ENCODE measurements at places on chromosomes 3 and 15. TPM values are rescaled to one million over a fixed set of nuclear protein-coding genes. Genes with fewer than 3 reads are reported as not detected.

DNA sequence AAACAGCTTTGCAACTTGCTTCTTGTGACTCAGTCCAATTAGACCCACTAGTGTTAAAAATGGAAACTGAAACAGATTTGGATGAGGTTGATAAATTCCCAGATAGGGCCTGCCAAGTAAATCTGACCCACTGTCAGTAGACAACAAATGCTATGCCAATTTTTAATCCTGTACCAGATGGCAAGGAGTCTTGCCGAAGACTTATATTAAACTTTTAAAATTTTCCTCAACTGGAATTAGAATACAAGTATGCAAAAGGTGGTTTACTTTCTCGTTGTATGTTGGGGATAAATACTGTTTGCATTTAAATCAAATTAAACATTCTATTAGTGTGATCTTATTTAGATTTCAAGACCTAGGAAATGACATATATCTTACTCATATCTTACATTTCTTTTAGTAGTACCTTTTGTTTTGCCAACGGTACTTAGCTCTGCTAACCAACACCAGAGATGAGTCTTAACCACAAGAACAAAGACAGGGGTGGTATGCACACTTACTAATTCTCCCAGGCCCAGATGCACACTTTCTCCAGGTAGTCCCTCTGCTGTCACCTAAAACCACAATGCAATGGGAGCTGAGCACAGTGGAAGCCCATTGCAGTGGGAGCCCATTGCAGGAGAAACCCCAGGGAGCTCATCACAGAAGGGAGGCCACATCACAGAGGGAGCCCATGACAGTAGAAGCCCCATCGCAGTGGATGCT lies 77.8 kb downstream of the WWTR1 start:
- no peak for DNase-seq

DNA sequence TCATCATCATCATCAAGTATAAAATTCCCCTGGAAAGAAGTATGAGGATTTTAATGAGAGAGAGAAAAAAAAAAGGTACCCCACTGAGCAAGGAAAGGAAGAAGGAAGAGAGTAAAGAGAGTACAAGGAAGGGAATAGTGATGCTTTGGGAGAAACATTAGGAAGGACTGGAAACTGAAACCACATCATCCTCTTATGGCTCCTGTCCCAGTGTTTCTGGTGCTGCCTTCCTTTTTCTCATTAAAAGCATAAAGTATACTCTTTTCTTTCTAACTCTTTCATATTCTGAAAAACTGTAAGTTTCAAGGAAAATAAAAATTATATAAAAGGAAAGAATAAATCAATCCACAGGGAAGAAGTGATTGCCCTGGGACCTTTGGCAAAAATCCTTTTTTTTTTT lies 616.4 kb upstream of the CBLB start:
- DNase-seq: no peak

GRCh38 chr3:128603811-128604775 lies 46.5 kb downstream of the RPN1 start:
- DNase-seq: no peak

DNA sequence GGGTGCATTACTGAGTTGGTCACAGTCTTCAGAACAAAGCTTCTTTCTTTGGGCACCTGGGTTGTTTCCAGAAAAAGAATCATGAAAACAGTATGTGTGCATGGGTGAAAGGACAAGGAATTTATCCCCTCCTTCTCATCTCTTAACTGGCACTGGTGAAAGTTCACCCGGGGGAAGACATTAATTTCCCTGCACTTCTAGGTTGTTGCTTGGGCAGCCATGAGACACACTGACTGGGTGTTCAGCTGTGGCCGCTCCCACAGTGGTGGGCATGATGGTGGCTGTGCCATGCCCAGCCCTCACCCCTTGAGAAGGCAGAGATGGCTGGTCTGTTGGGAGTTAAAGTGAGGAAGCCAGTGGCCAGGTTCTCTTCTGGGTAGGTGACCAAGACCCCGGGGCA lies 16.6 kb upstream of the KY start:
- DNase-seq: no peak

- no peak for DNase-seq
Observed at GRCh38 chr3:33993631-33994030, 195.2 kb downstream of the PDCD6IP start.

DNA sequence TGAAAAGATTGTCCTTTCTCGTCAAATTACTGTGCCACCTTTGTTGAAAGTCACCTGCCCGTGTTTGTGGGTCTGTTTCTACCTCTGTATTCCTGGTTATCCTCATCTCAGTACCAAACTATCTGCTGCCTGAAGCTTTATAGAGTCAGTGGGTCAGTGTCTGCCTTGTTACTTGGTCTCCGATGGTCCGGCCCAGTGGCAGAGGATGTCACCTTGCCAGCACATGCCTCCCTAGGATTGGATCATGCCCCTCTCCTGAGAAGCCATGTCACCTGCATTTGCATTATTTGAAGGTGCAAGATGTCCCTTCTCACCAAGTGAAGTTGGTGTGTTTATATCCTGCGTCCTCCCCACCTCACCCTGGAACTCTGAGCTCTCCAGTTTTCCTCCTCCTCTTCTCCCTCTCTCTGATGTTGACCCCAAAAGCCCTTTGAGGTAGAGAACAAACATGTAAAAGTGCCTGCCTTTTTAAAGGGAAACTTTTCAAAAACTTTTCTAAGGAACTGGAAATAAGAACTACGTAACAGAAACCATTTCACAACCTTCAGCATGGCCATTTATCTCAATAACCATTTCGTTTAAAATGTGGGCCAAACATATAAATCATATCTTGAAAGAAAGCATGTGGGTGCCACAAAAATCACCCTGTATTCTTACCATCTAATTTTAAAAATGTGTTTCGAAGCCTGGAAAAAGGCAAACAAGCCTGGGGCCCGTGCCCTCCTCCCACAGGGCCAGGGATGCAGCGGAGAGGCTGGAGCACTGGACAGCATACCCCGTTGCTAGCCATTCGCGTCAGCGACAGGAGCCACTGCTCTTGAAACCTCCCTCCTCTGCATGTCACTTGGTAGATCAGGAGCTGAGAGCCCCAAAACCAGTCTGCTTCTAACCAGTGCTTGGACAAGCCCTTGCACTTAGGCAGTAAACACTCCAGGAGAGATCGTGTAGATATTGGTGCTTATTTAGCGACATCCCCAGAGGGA lies 102.1 kb downstream of the VGLL4 start:
- DNase-seq: no peak

DNA sequence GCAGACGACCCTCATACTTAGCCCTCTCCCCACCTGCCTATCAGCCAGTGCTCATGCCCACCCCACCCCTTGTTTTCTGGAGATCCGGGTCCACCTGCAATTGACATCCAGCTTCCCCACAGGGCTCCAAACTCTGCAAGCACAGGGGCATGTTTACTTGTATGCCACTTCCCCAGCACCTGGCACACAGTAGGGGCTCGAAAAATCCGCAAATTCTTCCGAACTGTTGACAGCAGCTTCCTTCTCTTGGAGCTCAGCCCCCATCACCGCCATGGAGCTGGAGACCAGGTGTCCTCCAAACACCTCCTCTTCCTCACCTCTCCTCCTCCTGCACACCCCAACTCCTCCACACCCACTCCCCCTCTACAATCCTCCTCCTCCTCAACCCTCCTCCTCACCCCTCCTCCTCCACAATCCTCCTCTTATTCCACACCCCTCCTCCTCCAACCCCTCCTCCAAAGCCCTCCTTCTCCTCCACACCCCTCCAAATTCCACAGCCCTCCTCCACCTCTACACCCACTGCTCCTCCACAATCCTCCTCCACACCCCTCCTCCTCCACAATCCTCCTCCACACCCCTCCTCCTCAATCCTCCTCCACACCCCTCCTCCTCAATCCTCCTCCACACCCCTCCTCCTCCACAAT lies 70.4 kb upstream of the BLM start:
- no peak for DNase-seq

DNA sequence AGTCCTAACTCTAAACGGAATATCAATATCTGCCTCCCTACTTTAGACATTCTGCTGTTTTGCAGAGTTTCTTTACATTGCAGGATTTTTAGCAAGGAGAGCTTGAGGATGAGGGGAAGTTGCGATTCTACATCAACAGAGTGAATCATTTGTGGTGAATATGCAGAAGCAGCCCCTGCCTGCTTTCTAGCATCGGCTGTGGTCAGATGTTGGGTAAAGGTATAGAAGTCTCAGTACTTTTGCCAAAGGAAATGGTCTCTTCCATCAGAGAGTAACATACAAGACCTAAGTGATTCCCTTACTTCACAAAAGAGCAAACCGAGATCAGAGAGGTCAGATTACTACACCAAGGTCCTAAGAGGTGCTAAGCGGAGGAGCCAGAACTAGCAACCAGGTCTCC lies 15.2 kb downstream of the ST3GAL6 start:
- DNase-seq: no peak

- no peak for DNase-seq
Observed at GRCh38 chr3:43863966-43864933, 173.5 kb downstream of the ABHD5 start.

DNA sequence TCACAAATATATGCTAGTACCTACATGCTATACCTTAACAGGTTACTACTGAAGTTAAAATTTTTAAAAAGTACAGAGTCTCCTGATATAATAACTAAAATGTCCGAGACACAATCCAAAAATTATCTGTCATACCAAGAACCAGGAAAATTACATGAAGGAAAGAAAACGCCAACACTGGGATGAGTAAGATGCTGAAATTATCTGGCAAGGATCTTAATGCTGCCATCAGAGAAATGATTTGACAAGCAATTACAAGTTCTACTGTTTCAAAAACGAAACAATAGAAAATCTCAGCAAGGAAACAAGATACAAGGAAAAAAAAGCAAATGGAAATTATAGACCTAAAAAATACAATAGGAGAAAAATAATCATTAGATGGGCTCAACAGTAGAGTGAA lies 92.5 kb downstream of the UBE3A start:
- DNase-seq: no peak

GRCh38 chr15:51263726-51264125 lies 74.7 kb downstream of the CYP19A1 start:
- DNase-seq: no peak

DNA sequence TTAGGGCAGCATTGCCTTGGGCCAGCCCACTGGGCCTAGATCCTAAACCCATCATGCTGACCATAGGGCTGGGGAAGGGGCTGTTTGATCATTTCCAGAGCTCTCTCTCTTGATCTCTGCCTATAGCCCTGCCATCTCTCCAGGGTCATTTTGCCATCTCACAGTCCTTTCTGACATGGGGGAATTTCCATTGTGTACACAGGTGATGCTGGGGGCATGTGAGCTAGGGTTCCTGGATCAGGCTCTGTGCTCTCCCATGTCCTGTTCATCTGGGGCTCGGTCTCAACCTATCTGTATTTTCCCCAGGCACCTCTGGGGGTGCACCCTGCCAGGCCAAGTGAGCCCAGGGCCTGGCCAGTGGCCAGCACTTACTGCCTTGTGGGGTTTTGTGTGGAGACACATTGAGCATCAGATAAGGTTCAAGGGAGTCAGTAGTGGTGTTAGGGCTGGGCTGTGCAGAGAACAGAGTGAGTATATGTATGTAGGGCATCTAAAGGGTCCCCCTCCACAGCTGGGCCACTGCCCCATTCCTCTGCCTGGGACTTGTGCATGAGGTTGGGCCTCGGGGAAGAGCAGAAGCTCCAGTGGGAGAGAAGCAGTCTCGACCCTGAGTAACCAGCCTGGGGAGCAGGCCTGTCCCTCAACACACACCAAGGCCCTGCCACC lies 25.7 kb upstream of the APEH start:
- no peak for DNase-seq

DNA sequence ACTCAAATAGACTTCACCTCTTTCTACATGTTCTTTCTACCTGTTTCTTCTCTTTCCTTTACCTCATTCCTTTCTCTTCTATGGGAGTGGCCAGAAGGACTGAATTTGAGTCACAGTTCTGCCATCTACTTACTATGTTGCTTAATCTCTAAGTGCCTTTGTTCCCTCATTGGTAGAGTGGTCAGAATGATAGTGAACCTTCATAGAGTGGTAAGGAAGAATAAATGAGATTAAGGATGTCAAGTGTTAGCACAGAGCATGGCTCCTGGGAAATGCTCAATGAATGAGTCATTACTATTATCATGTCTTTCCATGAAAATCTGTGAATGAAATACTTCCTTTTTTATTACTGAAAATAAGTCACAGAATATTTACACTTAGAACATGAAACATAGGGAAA lies 17.5 kb downstream of the TMEM207 start:
- DNase-seq: no peak

GRCh38 chr3:108099679-108100428 lies 9.0 kb upstream of the CD47 start:
- DNase-seq: no peak

DNA sequence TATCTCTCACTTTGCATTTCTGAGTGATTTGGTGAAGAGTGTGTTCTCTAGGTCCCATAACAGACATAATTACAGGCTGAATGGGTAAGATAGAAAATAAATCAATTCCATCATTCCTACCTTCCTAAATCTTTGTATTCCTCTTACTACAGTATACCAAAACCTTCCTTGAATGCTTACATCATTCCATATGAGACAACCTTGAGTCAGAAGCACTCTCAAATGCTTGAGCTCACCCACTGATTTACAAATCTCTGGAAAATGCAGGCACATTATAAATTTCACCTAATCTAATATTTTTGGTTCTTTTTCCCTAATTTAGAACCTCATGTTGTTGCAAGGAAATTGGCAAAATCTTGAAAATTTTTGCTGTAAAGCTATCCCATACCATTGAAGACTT lies 239.1 kb downstream of the CBLB start:
- no peak for DNase-seq

GRCh38 chr15:55008421-55008820 lies 188.3 kb downstream of the RSL24D1 start:
- peak; percentile 8 for DNase-seq

DNA sequence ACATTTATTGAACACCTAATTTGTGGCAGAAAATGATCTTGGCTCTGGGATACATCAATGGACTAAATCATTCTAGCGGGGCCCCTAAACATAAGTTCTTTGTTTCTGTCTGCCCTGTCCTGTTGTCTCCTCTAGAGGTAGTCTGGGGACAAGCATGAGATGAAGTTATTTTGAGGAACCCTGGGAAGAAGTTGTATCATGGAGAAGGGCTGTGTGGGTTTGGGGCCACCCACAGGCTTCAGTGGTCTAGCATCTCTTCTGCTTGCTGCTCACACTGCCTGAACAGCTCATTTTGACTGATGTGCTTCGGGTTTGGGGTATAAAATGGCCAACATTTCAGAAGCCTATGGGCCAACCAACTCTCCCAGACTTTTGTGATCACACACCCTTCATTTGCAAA lies 50.3 kb upstream of the OSBPL11 start:
- no peak for DNase-seq

Gene SLC38A3
- total RNA-seq: not detected

Gene MOBP
- total RNA-seq: 0.29 TPM

Gene DNAH12
- total RNA-seq: not detected

Gene HYKK
- total RNA-seq: 3.2 TPM

Gene AQP9
- not detected for total RNA-seq

All from stomach (tissue), 19 donors.